Stimulated activated CD8-positive, alpha-beta memory T cell treated with anti-CD3 and anti-CD28 coated beads, Interleukin-4, amount 100 ng/mL, for 4 hours (primary cell): ENCODE measurements at places on chromosomes 11 and 22.

DNA sequence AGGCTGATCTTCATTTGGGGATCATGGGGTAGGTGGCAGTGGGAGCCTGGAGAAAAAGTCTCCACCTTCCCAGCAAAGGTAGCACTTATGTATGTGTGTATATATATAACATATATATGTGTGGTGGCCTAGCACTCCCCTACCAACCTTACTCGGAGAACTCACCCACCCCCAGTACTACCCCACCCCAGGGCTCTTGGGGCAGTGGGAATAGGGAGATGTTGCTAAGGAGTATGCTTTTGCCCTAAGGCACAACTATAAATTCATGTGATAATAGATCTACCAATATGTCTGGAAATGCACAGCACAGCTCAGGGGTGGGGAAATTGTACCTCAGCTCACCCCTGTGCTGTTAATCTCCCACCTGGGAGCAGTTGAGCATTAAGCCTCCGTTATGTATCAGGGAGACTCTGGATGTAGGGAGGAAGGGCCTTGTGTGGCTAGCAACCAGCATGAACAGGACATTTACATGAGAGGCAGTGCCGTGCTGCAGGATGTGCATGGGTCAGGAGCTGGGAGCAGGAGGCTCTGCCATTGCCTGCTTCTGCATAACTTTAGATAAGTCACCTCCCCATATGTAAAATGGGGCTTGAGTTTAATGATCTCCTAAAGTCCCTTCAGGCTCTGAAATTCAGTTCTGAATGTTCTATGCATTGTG, 57.3 kb downstream of the C11orf91 start:
- no peak for DNase-seq

DNA sequence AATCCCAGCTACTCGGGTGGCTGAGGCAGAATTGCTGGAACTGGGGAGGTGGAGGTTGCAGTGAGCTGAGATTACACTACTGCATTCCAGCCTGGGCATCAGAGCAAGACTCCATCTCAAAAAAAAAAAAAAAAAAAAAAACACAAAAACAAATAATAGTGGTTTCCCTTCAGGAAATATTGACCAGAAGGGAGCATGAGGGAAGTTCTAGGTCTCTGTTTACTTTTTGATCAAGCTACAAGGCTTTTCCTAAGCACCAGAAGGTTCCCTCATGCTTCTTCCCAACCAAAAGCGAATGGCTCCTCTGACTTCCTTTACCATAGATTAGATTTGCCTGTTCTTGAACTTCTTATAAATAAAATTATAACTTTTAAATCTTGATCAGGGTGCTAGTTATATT, 18.3 kb downstream of the MYO18B start:
- DNase-seq = no peak

GRCh38 chr22:48972979-48973693, 854.5 kb downstream of the BRD1 start:
- DNase-seq = no peak

GRCh38 chr11:106717222-106717621, 301.1 kb downstream of the GUCY1A2 start:
- no peak for DNase-seq

GRCh38 chr22:28910569-28911303, 27.4 kb downstream of the ZNRF3 start:
- DNase-seq = no peak

- DNase-seq = no peak
Measured at GRCh38 chr22:41488076-41488475, 19.2 kb downstream of the ACO2 start.

DNA sequence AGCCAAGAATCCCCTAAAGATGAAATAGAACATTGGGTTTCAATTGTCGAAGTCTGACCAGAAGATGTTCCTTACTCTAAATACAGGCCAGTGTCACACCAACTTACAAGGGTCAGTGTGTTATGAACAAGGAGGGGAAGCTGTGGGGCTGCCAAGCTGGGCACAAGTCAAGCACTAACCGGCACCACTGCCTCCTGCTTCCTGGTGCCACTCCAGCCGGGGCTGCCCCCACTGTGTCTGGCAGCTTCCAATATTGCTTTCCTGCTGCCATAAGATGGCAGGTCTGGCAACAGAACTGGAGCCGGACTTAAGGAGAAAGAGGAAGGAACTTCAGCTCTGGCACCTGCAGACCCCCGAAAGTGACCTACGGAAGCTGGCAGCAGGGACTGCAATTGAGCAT, 13.7 kb upstream of the VPS37C start:
- no peak for DNase-seq

DNA sequence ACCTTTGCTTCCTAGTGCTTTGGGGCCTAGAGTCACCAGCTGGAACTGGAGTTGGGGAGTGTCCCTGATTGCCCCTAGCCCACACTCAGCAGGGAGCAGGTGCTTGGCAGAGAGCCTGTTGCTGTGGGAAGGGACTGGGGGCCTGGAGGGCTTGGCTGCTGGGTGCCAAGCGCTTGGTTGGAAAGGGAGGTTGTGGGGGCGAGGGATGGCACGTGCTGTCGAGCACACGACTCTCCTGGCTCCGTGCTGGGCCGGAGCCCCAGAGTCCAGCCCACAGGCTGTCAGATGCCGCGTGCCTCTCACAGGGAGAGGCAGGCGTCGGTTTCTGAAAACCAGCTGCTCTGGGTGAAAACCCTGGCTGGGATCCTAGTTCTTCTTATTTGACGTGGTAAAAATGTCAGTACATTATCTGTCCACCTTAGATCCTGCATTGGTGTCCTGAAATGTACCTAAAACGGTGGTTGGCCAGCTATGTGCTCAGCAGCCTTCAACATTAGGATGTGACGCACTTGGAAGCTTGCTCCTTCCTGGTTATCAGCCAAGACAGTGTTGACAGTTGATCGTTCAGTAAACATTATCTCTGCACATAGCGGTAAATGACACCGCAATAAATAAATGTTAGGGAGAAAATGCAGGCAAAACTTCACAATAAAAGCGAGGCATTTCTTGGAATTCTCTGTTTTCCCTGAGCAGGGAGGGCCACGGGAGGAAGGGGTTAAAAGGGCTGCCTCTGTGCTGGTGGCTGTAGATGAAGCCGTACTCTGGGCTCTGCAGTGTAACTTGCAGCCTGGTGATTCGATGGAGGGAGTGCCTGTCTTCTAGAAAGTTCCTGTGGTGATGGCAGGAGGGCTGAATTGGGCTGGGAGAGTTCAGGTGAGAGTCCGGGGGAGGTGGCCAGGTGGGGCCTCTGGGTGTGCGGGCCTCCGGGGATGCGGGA, 29.2 kb downstream of the GRAMD4 start:
- DNase-seq = no peak

DNA sequence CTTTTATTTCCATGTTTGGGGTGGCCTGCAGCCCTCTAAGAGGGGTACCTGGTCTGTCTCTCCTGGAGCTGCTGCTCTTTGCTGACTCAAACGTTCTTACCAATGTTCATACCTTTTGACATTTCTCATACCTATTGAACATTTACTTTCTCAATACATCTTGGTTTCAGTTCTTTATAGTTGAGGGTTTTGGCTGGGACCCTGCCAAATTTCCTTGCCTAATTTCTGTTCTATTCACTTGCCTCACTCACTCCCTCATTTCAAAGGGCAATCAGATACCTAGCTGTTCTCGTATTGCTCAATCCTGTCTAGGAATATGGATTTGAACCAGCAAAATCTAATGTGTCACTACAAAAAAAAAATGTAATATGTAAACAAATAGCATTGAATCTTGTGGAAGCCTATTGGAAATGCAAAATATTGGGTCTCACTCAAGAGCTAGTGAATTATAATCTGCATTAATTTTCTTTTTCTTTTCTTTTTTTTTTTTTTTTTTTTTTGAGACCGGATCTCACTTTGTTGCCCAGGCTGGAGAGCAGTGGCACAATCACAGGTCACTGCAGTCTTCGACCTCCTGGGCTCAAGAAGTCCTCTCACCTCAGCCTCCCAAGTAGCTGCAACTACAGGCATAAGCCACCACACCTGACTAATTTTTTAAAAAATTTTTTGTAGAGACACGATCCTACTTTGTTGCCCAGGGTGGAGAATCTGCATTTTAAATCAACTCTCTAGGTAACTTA, 7.5 kb downstream of the OR6M1 start:
- DNase-seq = no peak

- DNase-seq = no peak
Measured at GRCh38 chr11:43010042-43010441, 301.8 kb upstream of the API5 start.

DNA sequence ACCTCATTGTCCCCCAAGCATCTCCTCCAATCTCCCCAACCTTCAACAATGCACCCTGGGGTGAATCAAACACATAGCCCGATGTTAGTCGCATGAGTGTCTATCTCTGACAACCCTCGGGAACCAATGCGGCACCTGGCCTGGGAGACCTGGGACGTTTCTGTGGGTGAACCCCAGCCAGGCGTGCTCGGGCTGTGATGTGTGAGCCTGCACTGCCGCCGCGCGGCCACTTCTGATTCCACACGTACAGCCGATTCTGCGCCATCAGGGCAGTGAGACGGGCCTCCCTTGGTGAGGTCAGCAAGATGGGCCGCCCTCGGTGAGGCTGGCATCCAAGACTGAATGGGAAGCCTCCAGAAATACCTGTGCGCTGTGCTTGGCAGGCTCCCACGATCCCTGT, 5.2 kb upstream of the H19 start:
- DNase-seq = no peak

DNA sequence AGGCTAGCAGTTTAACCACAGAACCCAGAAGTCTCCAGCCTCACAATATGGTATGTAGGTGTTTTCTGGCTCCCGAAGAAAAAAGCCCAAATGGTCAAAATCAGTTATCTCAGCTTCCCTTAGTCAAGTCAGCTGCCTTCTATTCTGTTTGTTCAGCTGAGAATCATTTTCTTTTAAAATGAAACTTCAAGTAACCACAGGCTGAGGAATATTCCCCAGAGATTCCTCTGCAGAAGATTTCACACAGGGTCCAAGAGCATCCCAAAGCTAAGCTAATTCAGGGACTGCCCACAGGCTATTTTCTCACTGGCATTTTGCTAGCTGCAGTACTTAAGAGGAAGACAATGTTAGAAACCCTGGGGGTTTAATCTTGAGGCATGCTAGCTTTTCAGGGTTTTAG, 977.0 kb upstream of the CHORDC1 start:
- no peak for DNase-seq

DNA sequence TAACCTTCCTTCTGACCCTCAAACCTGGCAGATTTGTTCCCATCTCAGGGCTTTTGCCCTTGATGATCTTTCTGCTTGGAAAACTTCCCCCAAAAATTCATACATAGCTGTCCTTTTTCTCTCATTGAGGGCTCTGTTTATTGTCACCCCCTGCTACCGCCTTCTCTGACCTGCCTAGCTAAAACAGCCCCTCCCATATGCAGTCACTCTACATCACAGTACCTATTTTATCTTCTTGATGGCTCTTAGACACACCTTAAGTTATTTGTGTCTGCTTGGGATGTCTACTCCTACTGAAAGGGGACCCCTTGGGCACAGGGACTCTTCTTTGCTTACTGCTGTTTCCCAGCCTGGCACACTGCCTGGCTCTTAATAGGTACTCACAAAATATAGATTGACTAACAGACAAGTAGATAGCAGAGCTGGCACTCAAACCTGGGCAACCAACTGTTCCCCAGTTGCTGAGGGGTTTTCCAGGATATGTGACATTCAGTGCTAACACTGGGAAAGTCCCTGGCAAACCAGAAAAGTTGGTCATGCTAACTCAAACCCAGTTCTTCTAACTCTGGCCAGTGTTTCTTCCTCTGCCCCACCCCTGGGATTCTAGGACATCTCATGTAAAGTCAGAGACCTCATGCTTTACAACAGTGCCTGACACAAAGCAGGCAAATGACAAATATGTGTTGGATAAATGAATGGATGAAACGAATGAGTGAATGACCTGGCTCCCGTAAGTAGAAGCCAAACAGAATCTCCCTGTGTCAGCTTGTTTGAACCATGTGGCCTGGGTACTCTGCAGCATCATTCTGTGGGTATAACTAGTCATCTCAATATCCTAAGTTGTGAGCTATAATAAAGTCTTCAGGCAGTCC, 19.8 kb upstream of the FJX1 start:
- no peak for DNase-seq

DNA sequence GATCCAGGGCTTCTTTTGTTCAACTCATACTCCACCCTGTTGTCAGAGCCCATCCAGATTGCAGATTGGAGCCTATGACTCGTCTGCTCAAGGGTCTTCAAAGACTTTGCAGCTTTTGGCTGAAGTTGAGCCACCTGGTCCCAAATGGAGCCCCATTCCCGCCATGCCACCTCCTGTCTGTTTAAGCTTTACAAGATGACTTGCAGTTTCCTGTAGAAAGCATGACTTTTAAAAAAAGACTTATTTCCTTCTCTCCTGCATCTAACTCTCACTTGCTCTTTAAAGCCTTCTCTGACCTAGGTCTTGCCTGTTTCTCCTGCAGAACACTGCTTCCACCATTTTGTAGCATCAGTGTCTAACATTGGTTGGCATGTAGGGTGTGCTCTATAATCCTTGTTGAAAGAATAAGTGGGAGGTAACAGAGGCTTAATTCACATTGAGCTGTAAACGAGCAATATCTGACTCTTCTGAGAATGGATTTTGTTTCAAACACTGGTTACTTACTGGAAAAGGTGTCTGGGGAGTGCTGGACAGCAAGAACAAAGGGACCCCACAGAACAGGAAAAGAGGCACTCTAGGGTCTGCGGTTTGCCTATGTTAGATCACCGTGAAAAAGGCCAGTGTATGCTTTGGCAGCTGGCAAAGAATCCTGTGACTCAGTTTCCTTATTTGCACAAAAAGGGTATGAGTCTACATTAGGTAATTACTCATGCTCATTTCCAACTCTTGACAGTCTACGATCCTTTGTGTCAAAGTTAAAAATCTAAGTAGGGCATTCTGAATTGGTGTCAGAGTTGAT, 30.3 kb downstream of the NF2 start:
- no peak for DNase-seq

GRCh38 chr11:63020671-63021291, 5.1 kb upstream of the SLC22A8 start:
- DNase-seq = no peak

GRCh38 chr11:77990981-77991380, 3.5 kb downstream of the INTS4 start:
- DNase-seq = no peak
